ENCODE measurements at places on chromosomes 12 and 14.

- no peak for DNase-seq
Measured at GRCh38 chr12:9935026-9935425, 2.9 kb upstream of the CLEC2A start.

DNA sequence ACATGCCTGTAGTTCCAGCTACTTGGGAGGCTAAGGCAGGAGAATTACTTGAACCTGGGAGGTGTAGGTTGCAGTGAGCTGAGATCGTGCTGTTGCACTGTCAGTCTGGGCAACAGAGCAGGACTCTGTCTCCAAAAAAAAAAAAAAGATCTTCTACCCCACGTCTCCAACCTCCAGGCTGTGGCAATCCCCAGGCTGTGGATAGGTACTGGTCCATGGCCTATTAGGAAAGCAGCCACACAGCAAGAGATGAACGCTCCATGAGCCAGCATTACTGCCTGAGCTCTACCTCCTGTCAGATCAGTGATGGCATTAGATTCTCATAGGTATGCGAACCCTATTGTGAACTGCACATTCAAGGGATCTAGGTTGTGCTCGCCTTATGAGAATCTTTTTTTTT, 6.1 kb upstream of the PTGES3 start:
- no peak for DNase-seq

GRCh38 chr12:1812650-1813302, 7.6 kb upstream of the LRTM2 start:
- no peak for DNase-seq

GRCh38 chr12:103279444-103279843, 216.3 kb downstream of the C12orf42 start:
- no peak for DNase-seq

DNA sequence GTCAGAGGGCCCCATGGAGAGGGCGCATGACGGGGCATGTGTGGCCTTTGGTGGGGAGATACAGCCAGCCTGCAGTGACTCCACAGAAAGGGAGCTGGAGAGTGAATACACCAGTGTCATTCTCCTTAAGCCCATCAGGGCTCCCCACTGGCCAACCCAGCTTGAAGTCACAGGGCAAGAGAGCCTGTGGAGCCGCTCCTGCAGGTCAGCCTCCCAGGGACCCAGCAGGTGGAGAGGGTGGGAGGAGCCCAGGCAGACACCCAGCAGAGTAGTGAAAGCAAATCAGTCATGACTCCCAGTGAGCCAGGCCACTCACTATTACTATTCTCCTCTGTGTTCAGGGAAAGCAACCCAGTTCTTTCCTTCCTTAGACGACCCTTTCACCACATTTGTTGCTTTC, 110.0 kb upstream of the CPM start:
- no peak for DNase-seq

GRCh38 chr12:47820631-47821345, 1.1 kb upstream of the HDAC7 start:
- peak; percentile 89 for DNase-seq

GRCh38 chr14:99231850-99232713, 39.9 kb downstream of the BCL11B start:
- no peak for DNase-seq

- DNase-seq, result no peak
Measured at GRCh38 chr12:47078733-47079467, 521 bp upstream of the PCED1B start.

- no peak for DNase-seq
Measured at GRCh38 chr12:67916266-67916970, 72.8 kb upstream of the IFNG-AS1 start.

GRCh38 chr14:77607741-77608302, 8.6 kb downstream of the SPTLC2 start:
- DNase-seq, result no peak

DNA sequence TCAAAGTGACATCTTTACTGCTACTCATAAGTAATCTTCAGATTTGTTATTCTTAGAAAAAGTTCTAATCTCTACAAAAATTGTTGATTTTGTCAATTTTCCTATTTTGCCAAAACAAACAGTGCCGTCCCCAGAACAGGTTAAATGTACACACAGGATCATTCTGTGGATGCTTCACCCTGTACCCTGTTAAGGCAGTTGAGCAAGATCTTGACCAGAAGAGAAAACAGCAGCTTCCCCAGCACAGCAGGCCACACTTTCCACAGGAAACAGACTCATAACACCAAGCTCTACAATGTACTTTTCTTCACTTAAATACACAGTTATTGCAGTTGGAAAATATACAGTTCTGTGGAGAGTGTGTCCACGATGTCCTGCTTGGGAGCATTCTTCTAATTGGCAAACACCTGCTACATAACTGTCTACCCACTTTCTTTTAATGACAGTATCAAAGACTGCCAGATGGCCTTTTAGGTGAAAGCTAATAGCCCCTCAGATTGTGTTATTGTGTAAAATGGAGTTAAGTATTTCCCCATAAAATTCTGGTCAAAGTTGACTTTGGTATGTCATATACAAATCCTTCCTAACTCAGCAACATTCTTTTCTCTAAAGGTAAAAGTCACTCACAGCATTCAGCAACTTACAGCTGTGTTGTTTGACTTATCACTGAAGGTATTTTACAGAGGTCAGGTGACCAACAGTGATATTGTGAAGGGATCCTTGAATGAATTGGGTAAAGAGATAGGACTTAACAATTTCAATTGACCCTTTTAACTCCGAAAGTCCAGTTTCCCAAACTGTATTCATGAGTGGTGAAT, 77.0 kb downstream of the SEC23A start:
- DNase-seq, result peak; percentile 65

- no peak for DNase-seq
Measured at GRCh38 chr12:98549371-98550110, 34.2 kb downstream of the TMPO start.

DNA sequence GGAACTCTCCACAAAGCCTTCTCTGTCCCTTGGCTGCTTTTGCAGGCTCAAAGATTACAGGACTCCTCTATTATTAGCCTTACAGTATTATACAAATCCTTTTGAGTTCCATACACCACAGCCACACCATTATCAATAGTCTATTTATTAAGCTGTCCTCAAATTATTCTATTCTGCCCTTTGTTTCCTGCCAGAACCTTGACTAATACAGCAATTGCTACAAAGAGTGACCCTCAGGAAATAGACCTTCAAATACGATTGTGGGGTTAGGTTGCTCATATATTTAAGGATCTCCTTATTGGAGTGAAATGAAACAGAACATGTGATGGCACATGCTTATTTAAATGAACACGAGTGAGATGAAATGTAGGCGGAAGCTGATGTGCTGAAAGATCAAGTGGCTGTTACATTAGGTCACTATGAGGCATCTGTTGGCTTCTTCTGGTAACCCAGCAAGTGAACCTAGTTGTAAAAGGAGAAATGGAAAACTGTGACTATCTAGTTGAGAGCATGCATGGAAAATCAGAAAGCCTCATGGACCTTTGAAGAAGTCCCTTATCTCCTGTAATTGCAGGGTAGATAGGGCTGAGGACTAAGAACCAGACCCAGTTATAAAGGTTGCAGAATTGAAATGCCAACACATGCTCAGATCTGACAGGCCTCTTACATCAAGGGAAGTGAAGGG, 75.5 kb downstream of the AVPR1A start:
- no peak for DNase-seq

GRCh38 chr12:31672521-31672920, 13.0 kb downstream of the ETFBKMT start:
- DNase-seq, result no peak
